NCI-H146 (cell line): ENCODE measurements at places on chromosomes 7 and 10.

DNA sequence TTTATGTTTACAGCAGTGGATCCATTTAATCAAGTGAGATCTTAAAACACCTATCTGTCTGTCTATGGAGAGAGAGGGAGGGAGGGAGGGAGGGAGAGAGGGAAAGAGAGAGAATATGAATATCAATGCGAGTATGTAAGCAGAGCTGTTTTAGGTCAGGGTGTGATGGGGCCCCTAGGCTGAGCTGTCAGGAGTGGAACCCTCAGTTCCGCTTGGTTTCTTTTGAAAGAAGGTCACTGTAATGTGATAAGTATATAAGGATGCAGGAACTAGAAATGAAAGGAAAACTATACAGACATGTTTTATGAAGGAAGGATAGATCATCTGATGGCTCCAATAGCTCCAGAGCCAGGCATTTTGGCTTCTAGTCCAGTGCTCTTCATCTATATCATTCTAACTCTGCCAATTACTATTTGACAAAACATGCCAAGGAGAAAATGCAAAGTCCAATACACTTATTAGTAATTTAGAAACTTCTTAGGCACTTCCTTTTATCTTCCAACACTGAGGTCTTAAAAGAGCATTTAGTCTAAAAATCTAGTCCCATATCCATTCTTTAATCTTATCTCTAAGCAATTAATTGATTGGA is 70.3 kb downstream of the NRCAM start:
- no peak for DNase-seq

DNA sequence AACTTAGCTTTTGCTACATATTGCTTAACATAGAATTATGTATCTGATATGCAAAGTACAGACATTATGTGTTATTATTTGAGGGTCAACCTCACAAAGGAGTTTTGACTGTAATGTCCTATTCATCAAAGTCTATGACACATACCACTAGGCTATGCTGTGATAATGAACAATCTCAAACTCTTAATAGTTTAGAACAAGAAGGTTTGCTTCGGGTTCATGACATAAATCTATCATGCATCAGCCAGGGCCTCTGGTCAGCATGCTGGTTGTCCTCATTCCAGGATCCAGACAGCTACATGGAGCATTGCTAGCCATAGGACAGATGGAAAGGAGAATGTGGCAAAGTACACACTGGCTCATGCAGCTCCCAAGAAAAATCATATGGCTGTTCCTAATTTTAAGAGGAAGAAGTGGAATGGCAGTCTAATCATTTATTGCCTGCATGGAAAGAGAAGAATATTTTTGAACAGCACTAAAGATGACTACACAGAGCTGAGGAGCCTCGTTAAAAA is 332.1 kb downstream of the GPR158 start:
- no peak for DNase-seq

DNA sequence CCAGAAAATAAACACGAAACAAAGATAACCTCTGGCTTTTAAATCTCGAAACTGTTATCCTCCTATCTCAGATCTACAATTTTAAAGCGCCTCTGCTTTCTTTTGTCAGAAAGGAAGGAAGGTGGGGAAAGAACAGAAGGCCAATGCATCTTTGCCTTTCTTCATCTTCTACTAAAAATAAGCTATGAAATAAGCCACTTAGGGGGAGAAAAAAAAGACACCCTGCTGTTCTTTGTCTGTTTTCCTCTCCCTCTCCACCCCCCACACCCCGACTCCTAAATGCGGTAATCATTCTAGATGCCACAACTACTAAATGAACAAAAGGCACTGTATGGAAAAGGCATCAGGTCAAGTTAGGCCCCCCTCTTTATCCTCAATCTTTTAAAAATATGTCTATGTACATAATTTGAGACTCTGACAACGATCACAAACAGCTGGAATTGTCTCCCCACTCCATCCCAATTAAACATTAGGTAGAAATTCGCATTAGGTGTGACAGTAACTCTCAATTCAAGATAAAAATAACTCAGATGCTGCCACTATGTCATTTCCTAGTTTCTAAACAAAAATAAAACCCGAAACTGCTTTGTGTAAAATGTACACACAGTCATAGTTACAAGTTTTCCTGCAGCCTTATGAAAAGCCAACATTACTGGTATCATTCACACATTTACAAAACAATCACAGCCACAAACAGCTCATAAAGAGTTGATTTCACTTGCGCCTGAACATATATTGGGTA is 2.4 kb downstream of the UBE2H start:
- peak; percentile 67 for DNase-seq

GRCh38 chr7:98224701-98225181 is 13.5 kb downstream of the BHLHA15 start:
- DNase-seq: no peak

- peak; percentile 4 for DNase-seq
Observed at GRCh38 chr10:75941223-75941801, 509.9 kb downstream of the LRMDA start.

DNA sequence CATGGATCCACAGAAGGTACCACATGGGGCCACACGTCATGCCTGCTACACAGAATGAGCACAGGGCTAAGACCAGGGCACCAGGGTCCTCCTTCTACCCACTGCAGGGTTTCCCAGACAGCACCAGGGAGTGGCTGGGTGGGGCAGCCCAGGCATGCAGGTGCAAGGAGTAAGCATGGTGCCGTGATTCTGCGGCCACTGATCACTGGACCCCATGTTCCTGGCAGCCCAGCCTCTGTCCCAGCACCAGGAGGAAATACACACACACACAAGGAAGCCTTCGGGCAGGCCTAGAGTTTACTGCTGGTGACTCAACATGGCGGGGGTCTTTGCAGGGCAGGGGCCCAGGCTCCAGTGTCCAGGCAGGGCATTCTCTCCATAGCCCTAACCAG is 13.9 kb downstream of the ATP6V1F start:
- DNase-seq: no peak

DNA sequence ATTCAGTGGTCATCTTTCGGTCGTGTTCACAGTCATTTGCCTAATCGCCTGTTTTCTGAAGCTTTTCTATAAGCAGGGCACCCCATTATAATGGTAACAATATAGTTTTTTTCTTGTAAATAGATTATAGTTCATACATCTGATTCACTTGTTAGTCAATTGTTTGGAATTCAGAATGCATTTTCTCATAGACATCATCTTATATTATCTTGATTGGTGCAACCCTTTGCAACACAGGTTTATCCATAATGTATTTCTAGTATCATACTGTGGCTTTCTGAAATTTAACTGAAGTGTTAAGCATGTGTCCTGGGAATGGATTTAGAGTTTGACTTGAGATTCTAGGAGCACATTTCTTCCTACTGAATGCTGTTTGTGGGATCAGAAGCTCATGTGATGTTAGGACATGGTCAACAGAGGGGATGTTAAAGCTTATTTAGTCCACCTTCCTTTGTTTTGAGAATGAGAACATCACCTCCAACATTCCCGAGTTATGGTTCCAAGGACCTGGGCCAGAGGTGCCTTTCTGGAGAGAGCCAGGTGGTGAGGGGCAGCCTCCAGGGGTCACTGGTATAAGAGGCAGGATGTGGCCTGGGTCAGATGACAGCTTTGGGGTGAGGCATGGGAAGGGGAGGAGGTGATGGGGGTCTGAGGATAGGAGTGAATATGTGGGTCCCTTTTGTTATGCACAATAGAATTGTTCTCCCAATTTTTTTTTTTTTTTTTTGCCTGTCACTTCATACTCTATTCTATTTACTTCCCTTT is 415.6 kb downstream of the EXOC4 start:
- no peak for DNase-seq

DNA sequence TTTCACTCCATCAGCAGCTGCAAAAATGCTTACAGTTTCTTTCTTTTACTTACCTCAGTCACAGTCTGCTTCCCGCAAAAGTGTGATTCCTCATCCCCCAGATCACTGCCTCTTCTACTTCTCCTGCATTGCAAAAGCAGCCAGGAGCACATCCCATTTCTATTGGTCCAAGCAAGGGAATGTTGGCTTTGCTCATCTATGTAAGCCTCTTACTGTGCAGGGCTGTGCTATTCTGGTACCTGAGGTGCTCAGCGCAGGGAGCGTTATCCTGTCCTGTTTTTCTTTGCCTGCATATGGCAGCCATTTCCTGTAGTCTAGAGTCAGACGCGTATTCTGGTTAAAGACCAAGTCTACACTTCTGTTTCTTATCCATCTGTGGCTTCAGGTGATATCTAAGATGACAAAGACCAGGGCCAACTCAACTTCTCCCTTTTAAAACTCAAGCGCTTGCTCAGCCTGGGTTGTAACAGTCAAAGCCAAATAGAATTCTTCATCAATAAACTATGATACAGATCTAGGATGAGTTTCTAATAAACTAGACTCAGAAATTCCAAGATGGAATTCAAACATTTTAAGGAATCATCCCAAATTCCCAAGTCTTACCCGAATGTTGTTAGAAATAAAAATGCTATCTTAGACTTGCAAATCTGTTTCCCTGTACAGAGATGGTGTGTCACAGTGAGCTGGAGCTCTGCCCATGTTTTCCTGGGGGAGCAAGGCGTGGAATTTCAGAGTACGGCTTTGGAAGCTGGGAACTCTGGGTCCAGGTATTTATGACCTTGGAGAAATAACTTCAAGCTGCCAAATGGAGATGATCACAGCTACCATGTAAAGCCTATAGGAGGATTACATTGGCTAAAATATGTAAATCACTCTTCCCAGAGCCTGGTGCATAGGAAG is 6.1 kb upstream of the RBM17 start:
- DNase-seq: no peak

DNA sequence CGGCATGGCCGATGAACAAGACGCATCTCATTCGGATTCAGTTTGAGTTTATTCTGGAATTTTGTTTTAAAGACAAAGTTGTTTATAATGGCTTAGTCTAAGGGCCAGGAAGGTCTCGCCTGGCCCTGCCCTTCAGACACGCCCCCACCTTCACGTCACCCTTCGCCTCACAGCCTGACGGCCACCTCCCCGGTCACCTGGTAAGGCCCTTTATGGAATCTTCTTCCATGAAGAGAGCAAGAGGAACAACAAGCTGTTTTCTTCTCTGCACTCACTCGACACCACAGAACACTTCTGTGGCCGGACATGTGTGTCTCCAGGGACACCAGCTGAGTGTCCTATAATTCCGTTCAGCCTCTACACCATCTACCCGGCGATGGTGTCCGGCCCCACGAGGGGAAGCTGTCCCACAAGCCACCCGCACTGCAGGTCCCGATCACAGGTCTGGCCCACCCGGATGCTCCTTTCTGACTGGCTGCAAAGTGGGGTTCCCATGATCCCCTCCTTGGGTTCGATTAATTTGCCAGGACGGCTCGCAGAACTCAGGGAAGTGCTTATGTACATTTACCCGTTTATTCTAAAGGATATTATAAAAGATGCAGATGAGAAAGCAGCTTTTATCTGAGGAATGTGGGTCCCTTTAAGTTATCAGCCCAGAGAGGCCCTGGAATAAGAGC is 17.4 kb upstream of the KNDC1 start:
- DNase-seq: no peak

DNA sequence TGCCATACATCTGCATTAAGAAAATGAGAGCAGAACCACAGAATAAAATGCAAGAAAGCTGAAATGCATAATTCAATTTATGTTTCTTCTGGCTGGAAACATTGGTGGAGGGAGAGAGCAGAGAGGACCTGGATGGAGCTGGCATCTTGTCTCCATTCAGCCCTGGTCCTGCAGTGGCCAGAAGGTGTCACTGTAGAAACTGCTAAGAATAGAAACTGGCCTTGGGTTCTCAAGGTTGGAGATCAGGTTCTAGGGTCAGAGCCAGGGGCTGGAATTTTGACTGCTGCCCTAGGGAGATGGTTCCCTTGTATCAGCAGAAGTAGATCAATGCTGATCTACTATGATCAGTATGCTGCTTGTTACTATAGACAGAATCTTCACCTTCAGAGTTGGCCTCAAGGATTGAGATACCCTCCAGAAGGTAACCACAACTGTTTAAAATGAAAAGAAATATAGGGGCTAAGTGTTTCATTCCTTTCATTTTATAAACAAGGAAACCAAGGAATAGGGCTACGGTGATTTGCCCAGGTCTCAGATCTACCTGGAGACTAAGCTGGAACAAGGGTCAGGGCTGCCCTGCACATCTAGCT is 13.1 kb downstream of the TAS2R41 start:
- DNase-seq: no peak

- no peak for DNase-seq
Observed at GRCh38 chr10:59631882-59632807, 77.5 kb downstream of the SLC16A9 start.

GRCh38 chr10:80465451-80465835 is 11.3 kb downstream of the TSPAN14 start:
- DNase-seq: no peak

DNA sequence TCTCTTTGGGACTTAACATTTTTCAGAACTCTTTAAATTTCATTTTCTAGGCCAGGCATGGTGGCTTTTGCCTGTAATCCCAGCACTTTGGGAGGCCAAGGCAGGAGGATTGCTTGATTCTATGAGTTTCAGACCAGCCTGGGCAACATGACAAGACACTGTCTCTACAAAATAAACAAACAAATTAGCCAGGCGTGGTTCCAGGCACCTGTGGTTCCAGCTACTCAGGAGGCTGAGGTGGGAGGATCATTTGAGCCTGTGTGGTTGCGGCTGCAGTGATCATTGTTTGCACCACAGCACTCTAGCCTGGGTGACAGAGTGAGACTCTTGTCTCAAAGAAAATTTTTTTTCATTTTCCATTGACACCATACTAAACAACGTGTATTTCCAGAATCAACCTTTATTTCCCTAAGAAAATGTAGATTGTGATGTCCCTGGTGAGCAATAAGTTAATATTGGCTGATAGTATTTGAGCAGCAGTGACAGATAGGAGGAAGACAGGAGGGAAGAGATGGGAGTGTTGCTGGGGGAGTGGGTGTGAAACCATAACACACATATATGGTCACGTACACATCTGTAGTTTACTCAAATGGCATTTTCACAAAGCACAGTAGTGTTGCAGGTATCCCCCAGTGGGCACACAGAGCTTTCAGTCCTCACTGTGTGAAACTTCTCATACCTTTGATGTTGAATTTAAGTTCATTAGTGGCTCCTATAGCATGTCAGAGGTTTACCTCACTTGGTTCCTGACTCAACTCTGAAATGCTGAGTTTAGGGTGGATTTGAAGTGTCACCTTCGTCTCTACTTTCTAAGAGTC is 205.6 kb downstream of the AUTS2 start:
- no peak for DNase-seq

DNA sequence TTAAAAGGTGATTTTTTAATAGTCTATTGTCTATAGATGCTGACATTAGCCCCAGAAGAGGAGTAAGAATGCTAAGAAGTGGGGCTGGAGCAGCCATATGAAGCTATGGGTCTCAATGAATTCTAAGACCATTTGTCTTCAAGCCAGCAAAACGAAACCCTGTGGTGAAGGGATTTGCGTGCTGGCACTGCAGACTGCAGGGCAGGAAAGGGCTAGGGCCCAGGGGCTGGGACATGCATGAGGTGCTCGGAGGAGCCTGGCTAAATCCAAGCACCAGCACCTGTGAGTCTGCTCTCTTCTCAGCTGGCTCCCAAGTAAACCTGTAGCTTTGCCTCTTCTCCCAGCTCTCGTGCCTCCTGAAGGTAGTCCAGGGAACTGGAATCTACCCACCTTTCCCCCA is 1.3 kb upstream of the NDST2 start:
- no peak for DNase-seq

- no peak for DNase-seq
Observed at GRCh38 chr10:31147210-31147608, 115.5 kb upstream of the ZNF438 start.
